DMS153 (cell line): ENCODE measurements at places on chromosomes 4 and X.

DNA sequence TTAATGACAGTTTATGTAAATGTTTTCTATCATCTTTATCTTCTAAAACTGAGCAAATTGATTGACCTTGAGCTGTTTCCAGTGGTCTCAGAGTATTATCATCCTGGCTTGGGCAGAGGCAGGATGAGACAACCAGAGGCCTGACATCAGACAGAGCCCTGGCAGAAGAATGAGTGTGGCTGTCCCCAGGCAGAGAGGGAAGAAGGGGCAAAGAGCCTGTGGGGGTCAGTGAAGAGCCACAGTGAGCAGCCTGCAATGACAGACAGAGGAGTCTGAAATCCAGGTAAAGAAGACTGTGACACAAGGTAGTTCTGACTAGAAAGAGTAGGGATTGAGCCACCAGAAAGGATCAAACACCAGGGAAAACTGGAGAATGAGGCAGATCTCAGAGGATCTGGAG lies 182.4 kb upstream of the ARSJ start:
- DNase-seq: no peak

- DNase-seq: no peak
Observed at GRCh38 chr4:184487503-184487902, 13.2 kb upstream of the IRF2 start.

DNA sequence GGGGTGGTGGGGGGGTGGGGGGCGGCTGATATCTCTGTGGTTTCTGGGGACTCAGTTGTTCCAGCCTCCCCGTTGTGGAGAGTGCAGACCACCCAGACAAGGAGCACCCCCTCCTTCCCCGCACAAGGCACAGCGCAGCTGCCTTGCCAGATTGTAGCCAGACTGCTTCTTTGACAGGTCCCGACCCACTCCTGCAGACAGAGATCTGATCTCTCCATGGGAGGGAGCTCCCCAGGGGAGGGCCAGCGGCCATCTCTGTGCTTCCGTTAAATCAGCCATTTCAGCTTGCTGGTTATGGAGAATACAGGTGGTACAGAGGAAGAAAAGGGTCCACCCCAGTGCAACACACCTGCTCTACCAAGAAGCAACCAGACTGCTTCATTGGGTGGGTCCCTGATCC lies 80.8 kb downstream of the FGF16 start:
- no peak for DNase-seq

DNA sequence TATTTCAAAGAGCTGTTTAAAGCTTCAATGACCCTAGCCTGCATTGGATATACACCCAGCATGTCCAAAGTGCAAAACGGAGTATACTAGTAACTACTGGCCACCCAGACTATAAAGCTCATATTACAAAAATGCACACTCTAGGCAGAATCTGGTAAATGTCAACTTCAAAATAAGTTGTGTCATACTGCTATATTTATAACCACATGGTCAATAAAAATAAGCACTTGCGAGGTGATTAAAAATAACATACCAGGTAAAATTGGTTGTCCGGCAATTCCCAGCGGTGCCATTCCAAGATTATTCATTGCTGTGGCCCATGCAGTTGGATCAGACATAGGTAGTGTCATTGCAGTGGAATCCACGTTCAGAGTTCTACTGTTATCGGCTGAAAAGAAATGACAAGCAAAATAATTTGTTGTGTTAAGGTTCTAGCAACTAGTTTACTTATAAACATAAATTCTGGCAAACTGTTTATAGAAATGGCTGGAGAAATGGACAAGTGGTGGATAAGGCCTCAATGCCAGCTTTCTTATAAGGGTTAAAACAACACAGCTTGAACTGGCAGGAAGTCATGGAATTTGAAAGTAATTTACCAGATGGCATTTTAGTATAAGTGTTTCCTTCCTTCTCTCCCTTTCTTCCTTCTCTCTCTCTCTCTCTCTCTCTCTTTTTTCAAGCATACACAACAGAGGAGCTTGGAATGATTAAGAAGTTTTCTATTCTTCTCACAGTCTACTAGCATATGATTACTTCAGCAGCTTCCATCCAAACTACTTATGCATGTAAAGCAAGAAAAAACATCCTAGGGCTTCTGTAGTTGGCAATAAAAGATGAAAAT lies 199.9 kb downstream of the ENOX2 start:
- no peak for DNase-seq

DNA sequence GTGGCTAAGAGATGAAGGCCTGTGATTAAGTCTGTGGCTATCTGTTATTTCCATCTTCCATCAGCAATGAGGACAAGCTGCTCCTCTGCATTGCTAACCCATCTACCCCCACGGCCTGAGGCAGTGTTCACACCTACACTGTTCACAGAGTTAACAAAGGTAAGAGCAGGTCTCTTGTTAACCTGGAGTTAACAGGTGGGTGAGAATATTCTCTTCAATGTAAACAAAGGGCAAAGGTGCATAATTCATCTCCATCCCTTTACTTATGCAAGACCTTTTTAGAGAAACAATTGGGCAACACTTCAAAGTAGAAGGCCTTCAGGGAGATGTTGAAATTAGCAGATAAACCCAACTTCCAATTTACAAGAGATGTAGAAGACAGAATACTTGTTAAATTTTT lies 2.8 kb downstream of the SLC35A2 start:
- DNase-seq: no peak

- DNase-seq: no peak
Observed at GRCh38 chrX:153875391-153876111, 10.4 kb downstream of the L1CAM start.

DNA sequence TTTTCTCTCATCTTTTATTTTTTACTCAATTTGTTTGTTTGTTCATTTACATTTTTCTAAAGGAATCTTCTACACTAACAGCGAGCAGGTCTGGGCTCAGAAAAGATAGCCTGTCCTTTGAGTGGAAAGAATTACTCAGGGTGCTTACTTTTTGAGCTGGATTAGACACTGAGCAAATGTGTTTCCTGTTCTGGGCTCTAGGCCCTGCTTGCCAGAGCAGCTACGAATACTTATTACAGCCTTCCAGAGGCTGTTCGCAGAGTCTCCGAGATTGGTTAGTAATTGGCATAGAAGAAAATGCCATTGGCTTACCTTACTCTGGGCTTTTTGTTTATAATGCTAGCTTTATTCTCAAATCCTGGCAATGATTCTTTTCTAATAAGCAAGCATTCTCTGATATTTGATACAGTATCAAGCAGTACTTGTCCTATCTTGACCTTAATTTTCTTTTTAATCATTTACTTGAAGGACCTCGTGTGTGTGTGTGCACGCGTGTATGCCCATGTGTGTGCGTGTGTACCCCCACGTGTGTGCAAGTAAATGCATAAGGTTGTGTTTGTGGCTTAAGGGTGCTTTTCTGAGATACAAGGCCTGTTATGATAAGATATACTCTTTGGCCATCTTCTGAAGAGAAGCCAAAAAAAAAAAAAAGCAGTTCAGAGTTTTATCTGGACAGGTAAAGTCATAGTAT lies 76.2 kb upstream of the GRXCR1 start:
- no peak for DNase-seq

DNA sequence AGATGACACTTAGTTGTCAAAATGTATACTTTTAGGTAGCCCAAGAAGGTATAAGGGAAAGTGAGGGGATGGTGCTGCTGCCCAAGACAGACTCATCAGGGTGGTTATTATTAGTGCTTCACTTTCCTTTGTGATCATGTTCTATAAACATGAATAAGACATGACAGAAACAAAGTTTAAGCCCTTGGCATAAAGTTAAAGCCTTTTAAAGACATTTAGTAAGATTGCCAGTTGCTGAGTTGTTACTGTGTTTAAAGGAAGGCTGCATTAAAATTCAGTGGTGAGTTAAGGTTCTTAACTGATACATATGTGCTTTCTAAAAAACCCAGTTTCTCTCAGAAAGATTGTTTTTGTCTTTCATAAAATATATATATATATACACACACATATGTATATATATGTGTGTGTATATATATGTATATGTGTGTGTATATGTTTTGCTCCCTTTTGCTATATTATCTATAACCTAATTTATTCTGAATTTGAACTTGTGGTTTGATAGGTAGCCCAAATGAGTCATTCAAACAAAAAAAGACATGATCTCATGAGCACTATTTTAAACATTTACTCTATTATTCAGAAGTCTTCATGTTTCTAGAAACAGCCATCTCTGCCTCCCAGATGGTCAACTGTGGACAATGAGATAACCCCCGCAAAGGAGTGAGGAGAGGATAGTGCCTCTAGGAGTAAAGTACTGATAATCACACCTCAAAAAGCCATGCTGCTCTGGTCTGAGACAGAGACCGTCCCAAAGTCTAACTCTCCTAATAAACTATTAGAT lies 98.1 kb upstream of the OTUD4 start:
- DNase-seq: no peak

- DNase-seq: no peak
Observed at GRCh38 chr4:33270403-33270802, 2550.2 kb downstream of the PCDH7 start.

GRCh38 chr4:150826306-150826705 lies 188.8 kb downstream of the LRBA start:
- DNase-seq: no peak

DNA sequence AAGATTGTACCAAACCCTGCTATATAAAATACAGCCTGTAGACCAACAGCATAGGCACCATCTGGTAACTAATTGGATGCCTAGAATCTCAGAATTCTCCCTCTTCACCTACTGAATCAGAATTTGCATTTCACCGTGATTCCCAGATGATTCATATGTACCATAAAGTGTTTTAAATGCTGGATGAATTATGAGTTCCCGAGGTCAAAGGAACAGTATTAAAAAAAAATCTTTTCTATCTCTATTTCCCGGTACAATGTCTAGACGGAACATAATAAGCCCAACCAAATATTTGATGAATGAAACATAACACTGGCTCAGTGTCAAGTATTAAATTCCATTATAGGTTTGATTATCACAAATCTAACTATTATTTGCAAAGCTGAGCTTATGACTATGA lies 280.0 kb downstream of the ANKRD50 start:
- no peak for DNase-seq

GRCh38 chr4:53847965-53848364 lies 216.4 kb downstream of the CHIC2 start:
- DNase-seq: no peak

DNA sequence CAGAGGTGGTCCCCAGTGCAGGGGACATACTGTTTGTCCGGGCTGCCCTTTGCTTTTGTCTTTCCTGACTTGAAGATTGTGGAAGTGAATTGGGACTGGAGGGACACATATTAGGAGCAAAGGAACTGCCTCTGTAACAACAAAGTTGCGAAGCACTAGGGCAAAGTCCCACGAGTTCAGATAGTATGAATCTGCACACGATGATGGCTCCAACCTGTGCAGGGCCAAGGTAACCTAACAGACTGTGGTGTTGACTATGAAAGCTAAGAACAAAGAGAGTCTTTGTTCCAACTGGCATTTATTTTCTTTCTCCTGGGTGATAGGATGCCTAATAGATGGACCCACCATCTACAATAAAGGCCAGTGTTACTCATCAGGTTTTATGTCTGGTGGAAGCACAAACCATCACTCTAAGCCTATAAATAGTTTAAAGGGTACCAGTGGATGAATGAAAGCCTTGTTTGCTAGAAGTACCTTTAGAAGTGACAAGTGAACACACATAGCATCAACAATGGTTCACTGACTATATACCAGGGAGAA lies 71.8 kb downstream of the TMA16 start:
- no peak for DNase-seq

DNA sequence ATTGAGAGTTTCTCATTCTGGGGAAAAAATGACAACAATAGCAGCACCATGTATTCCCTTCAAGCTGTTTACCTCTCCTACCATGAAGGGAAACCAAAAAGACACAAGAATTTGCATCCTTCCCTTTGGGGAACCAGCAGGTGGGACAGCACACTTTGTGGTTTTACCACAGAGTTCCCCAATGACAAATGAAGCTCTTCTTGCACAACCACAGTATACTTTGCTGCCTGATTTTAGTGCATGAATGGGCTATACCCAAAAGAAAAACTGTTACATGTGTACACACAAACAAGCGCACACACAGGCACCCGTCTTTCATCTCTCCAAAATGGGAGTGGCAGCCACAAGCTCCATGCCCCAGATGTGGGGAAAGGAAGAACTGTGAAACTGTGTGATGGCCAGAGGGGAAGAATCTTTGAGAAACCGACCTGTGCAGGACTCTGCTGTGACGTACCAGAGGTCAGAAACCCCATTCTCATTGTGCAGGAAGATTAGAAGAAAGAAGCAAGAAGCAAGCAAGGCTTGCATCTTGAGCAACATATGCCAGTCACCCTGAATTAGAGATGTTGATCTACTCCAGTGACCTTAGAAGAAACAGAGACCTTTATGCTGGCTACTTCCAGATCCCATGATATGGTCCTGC lies 2.7 kb upstream of the MAML3 start:
- no peak for DNase-seq

DNA sequence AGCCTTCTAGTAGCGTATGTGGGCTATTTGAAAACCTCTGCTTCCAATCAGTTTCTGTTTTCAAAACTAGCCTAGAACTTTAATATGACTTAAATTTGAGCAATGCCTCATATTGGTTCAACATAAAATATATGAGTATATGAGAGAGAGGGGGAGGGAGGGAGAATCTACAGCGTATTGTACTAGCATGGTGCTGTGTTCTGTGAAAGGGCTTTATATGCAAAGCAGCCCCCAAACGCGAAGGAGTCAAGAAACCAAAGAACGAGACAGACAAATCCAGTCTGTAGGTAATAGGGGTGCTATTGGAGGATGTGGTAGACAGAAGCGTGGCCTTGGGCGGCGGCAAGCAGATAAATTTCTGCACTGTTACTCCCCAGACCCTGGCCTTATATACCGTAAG lies 784 bp upstream of the ANXA5 start:
- no peak for DNase-seq

DNA sequence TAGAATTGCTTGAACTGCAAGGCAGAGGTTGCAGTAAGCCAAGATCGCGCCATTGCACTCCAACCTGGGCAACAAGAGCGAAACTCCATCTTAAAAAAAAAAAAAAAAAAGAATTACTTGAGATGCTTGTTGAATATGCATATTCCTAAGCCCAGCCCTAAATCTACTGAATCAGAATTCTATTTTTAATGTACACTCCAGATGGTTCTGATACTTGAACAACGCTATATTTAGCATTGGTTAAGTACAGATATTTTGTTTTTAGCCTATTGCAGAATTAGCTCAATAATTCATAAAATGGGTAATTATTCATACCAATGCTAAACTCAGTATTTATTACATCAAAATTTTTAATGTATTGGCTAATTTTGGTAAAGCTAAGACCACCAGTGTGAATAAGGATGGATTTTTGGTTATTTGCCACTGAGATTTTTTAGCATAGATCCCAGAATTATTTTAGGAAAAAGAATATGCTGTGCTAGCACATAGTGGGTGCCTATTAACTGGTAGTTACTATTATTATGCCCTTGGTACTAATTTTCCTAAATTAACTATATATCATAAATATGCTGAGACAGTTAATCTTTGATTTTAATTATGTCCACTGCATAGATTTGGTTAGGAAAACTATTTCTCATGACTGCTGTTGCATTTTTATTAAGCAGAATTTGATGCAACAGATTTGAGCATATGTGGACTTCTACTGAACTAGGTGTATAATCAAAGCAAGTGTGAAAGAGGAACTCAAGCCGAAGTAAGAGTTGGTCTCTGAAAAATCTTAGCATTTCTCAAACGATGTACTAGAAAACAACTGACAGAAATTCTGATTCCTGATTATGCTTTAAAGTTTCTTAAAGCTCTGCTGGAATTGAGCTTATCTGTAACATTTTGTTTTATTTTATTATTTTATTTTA lies 9.2 kb downstream of the AREG start:
- no peak for DNase-seq
